ENCODE measurements at places on chromosomes 5 and 9. TPM values are rescaled to one million over a fixed set of nuclear protein-coding genes. Genes with fewer than 3 reads are reported as not detected.

GRCh38 chr9:37909326-37909725 lies 5.4 kb upstream of the SLC25A51 start:
- DNase-seq, result no peak

- DNase-seq, result no peak
Observed at GRCh38 chr9:15191378-15191777, 115.6 kb downstream of the TTC39B start.

DNA sequence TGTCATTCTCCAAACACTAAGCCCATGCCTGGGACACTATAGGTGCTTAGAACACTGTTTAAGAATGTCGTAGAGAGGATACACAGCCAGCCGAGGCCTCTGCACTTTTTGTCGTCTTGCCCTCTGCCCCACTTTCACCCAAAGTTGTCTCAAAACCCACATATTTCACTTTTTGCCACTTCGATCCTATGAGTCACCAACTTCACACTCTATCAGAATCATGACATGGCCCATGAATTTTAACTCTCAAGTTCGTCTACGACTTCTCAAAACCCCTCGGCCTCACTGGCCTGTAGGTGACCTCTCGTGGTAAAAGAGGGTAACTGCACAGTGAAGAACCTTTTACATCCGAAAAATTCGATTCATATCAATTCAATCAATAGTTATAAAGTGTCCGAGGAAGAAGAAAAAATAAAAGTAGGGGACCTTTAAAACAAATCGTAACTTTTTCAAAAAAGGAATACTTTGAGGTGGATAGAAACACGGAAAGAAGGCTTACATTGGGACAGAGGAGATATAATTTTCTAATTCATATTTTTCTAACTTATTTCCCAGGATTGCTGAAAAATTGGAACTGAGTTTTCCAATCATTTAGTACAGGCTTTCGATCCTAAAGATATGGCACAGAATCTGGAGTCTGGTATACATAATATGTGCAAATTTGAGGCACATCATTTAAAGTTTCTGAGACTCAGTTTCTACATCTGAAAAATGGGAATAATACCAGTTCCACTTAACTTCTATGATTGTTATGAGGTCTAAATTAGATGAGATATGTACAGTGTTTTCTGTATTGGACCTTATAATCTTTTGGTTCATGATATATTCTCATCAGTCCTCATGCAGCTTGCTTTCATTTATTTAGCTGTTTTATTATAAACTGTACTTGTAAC lies 122.6 kb downstream of the APBA1 start:
- DNase-seq, result no peak

Gene ZNF354C
- total RNA-seq, result 3.4 TPM

GRCh38 chr5:87949676-87950631 lies 318.7 kb downstream of the TMEM161B start:
- DNase-seq, result no peak

DNA sequence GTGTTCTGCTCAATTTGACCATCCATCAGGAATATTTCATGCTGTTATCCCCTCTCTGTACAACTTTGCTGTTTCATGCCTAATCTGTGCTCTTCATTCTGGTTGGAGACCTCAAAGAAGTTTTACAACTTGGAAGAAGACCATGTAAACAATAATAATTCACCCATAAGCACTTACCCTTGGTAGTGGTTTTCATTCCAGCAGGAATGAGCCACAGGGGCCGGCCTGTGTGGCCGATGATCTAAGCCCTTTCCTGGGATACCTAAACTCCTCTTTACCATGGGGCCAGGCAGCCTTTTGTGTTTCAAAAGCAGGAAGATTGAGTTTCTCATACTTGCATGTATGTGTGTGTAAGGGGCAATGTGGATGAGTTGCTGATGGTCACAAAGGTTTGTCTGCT lies 165.0 kb downstream of the FGF1 start:
- no peak for DNase-seq

DNA sequence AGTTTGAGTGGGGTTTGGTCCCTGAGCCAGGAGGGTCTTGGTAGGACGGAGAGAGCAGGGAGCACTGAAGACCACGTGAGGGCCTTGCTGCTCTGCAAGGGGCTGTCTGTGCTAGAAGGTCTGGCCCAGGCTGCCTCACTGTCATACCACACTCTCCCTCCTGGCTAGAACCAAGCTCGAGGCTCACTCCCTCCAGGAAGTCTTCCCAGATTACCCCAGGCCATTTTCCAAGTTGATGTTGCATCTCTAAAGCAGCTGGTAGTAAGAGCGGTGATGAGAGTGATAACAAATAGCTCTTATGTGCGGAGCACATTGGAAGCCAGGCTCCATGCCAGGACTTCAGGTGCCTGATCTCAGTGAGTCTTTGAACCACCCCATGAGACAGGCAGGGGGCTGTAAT lies 6.6 kb downstream of the MYMK start:
- DNase-seq, result no peak

DNA sequence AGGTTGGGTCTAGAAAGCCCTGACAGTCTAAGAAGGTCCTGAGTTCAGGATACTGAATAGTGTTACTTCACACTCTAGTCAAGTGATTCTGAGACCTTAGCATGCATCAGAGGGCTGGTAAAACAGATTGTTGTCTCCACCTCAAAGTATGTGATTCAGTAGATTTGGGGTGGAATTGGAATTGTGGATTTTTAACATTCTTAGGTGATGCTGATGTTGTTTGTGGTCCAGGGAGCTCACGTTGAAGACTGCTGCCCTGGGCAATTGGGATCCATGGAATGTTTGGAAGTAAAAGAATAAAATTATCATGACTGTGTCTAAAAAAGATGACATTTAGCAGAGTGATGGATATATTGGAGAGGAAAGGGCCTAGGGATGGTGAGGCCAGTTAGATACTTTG lies 75.6 kb downstream of the VCAN start:
- DNase-seq, result no peak
